Gastroesophageal sphincter (tissue), 4 donors: ENCODE measurements at places on chromosomes 3 and 15. TPM values are rescaled to one million over a fixed set of nuclear protein-coding genes. Genes with fewer than 3 reads are reported as not detected.

DNA sequence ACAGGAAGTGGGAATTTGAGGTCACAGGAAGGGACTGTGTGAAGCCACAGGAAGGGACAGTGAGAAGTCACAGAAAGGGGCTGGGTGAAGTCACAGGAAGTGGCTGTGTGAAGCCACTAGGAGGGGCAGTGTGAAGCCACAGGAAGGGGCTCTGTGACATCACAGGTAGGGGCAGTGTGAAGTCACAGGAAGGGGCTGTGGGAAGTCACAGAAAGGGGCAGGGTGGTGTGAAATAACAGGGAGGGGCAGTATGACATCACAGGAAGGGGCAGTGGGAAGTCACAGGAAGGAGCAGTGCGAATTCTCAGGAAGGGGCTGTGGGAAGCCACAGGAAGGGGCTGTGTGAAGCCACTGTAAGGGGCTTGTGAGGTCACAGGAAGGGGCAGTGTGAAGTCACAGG lies 35.8 kb downstream of the GASK1A start:
- no peak overlapping the region for H3K27ac ChIP-seq
- H3K4me3 ChIP-seq = no peak overlapping the region
- H3K27me3 ChIP-seq = no peaks in the 10 kb centered on the region
- no peaks in the 10 kb centered on the region for H3K36me3 ChIP-seq
- ATAC-seq = no peak

DNA sequence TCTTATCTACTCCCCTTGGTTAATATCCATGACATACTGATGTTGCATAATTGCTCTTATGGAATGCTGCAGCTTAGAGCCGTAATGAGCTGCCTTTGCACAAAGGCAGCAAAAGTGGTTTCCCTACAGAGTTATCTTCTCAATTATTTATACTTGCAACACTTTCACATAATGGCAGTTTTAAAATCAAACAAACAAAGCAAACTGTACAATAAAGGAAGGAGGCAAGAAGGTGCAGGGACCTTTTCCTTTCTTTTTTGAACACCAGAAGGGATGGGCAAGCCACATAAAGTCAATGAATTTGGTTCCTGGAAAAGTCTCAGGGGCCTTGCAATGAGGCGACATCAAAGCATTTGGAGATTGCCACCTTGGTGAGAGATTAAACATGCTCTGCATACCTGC lies 188.0 kb downstream of the MEIS2 start:
- no peak overlapping the region for H3K4me3 ChIP-seq
- no peaks in the 10 kb centered on the region for H3K27me3 ChIP-seq
- no peaks in the 10 kb centered on the region for H3K4me1 ChIP-seq
- ATAC-seq = no peak

- ATAC-seq = no peak
- H3K36me3 ChIP-seq = no peaks in the 10 kb centered on the region
- H3K4me1 ChIP-seq = no peaks in the 10 kb centered on the region
- no peak overlapping the region for H3K4me3 ChIP-seq
- no peak overlapping the region for H3K27ac ChIP-seq
These were observed 20.2 kb downstream of the USF3 start for GRCh38 chr3:113676261-113676660.

DNA sequence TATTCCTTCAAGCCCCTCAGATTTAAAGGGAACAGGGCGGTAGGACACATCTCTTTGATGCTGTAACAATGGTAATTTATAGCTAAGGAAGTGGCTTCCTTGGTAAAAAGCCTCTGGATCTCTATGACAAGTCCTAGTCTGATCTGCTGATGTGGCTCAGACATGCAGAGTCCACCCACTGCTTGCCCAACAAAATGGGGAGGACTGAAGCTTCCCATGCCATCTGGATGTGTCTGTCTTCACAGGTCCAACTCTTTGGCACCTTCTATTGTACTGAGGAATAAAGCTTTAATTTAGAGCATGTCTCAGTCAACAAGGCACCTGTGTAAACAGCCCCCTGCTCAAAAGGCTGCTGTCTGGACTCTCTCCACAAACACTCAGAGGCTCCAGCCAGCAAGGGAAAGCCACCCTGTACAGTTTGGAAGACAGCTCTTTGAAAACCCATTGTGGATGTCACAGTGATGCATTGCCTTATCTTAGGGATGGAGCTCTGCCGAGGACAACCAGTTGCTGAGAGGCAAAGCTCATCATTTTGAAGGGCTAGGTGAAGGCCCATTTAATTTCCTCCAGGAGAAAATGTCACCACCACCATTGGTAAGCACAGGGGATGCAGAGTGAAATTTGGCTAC lies 348.6 kb upstream of the GRM7 start:
- no peak overlapping the region for H3K27ac ChIP-seq
- no peaks in the 10 kb centered on the region for H3K4me1 ChIP-seq
- no peaks in the 10 kb centered on the region for H3K27me3 ChIP-seq
- no peaks in the 10 kb centered on the region for H3K36me3 ChIP-seq

DNA sequence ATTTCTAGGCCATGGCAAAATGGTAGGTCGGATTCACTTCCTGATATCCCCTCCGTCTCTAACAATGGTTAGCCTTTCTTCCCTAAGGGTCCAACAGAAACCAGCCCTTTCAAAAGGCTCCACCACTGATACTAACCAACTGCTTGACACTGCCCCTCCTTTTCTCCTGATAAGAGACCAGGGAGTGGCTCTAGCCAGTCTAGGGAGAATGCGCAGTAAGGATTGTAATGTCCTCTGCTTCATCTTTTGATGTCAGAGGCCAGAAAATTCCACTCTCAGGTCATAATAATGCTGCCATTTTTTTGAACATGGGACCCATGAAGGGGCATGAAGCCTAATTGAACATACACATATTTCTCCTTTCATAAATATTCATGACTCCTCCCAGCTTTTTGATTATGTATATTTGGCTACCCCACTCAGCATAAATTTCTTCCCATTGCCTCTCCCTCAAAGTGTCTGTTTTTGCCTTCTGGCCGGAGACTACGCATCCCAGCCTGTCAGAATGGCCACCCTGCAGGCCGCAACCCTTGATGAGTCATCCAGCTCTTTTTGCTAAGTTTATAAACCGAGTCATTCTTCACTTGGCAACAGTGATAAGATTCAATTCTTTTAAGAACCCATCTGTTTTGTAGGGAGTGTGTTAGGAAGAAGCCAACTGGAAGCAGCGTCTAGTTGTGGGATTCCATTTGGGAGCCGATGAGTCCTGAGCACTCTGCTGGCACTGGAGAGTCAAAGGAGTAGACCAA lies 189.0 kb upstream of the MCTP2 start:
- ATAC-seq = peak; percentile 55
- no peaks in the 10 kb centered on the region for H3K36me3 ChIP-seq
- no peaks in the 10 kb centered on the region for H3K4me1 ChIP-seq
- H3K27ac ChIP-seq = peak overlapping the region; percentile 29
- H3K27me3 ChIP-seq = no peaks in the 10 kb centered on the region
- no peak overlapping the region for H3K4me3 ChIP-seq

DNA sequence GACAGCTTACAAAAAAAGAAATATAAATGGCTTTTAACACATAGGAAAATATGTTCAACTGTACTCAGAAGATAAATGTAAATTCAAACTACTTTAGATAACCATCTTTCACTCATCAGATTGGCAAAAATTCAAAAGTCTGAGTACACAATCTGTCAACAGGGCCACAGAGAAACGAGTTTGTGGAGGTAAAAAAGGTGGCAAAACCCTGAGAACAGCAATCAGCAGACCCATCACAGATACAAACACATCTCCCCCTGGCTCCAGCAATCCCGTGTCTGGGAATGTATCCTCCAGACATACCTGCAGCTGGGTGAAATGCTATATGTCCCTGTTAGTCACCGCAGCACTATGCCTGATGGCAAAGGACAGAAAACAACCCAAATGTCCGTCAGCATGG lies 149.5 kb downstream of the OSBPL10 start:
- ATAC-seq = no peak
- H3K4me1 ChIP-seq = no peaks in the 10 kb centered on the region
- no peaks in the 10 kb centered on the region for H3K27me3 ChIP-seq
- H3K36me3 ChIP-seq = no peaks in the 10 kb centered on the region
- no peak overlapping the region for H3K27ac ChIP-seq

DNA sequence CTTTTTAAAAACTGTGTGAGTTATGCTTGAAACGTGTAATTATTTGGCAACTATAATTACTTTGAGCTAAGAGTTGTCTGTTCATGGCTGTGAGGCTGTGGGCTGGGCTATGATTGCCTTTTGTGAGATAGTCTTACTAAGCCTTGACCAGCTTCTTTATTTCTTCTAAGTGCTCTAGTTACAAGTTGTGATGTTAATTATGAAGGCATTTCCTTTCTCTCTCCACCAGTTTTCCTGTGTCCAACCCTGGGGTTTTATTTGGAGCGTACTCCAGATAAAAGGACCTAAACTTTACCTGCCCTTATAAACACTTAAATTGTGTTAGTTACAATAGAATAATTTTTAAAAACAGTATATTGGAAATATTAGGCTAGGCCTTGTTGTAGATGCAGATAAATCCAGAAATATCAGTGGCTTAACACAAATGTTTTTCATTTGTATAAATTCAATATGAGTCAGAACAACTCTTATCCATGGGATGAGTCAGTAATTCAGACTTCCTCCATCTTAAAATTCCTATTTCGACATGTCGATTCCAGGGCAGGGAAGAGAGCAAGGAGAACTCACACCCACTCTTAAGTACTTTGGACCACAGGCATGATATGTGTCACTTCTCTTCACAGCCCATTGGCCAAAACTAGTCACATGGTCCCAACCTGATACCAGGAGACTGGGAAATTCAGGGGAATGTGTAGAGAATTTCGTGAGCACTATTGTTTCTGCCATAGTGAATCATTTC lies 17.0 kb downstream of the TMEM62 start:
- no peaks in the 10 kb centered on the region for H3K27me3 ChIP-seq
- H3K36me3 ChIP-seq = peaks cover 94% of the 10 kb centered on the region
- H3K4me3 ChIP-seq = no peak overlapping the region
- no peak overlapping the region for H3K27ac ChIP-seq

DNA sequence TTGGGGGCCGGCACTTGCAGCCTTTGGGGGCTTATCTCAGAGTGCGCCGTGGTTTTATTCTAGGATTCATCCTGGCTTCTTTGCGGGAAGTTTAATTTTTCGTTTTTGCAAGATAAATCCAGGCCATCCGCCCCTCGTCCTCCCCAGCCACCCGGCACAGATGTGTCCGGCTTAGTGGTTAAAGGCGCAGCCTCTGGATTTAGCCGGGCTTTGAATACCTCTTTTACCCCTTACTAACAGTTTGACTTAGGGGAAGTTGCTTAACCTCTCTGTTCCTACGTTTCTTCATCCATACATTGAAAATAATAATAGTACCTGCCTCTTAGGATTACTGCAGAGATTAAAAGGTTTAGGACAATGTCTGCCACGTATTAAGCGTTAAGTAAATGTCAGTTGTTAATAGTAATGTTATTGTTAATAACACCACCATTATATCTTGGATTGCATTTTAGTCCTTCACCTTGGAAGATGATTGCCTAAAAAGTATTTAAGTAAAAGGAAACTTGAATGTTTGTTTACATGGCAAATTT lies 714 bp downstream of the ECT2 start:
- no peaks in the 10 kb centered on the region for H3K36me3 ChIP-seq
- H3K27ac ChIP-seq = peak overlapping the region; percentile 83
- H3K27me3 ChIP-seq = no peaks in the 10 kb centered on the region
- ATAC-seq = no peak
- peaks cover 5% of the 10 kb centered on the region for H3K4me1 ChIP-seq

- no peak for ATAC-seq
- H3K4me1 ChIP-seq = no peaks in the 10 kb centered on the region
- H3K4me3 ChIP-seq = no peak overlapping the region
- H3K27me3 ChIP-seq = no peaks in the 10 kb centered on the region
- no peaks in the 10 kb centered on the region for H3K36me3 ChIP-seq
These were observed 126.2 kb upstream of the PFN2 start for GRCh38 chr3:150096700-150097587.

GRCh38 chr3:22373182-22373581 lies 622.2 kb upstream of the ZNF385D start:
- no peaks in the 10 kb centered on the region for H3K36me3 ChIP-seq
- peaks cover 16% of the 10 kb centered on the region for H3K4me1 ChIP-seq
- H3K27me3 ChIP-seq = peaks cover 25% of the 10 kb centered on the region
- no peak overlapping the region for H3K27ac ChIP-seq
- ATAC-seq = no peak

GRCh38 chr3:7667774-7668173 lies 806.9 kb downstream of the GRM7 start:
- H3K27me3 ChIP-seq = no peaks in the 10 kb centered on the region
- no peak overlapping the region for H3K4me3 ChIP-seq
- H3K27ac ChIP-seq = no peak overlapping the region
- no peaks in the 10 kb centered on the region for H3K36me3 ChIP-seq
- ATAC-seq = no peak

DNA sequence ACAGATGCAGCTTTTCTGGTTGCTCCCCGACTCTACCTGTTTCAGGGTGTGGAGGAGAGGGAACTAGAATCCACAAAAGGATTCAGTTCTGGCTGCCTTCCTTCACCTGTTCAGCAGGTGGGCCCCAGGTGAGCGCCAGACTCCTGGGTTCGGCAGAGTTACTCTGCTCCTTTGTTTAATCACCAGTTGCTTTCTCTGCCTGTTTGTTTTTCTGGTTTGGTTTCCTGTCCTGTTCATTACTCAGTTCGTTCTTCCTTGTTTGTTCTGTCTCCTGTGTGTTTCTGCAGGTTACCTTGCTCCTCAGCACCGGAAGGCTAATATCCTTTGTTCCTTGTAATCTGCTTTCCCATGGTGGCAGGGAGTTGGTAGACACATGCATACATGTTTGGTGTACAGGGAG lies 508.5 kb upstream of the ATP11B start:
- H3K36me3 ChIP-seq = no peaks in the 10 kb centered on the region
- no peak overlapping the region for H3K27ac ChIP-seq
- no peak overlapping the region for H3K4me3 ChIP-seq
- H3K27me3 ChIP-seq = no peaks in the 10 kb centered on the region
- no peak for ATAC-seq
- no peaks in the 10 kb centered on the region for H3K4me1 ChIP-seq

DNA sequence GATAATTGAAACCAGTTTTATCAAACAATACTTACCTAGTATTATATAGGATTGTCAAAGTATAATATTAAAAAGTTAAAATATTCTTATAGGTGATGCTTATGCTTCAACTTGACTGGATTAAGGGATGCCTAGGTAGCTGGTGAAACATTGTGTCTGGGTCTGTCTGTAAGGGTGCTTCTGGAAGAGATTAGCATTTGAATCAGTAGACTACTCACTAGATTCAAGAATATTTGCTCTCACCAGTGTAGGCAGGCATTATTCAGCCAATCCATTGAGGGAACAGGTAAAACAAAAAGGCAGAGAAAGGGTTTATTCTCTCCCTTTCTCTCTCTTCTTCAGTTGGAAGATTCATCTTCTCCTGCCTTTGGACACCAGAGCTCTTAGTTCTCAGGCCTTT lies 486.8 kb upstream of the GOLIM4 start:
- no peak overlapping the region for H3K27ac ChIP-seq
- H3K4me3 ChIP-seq = no peak overlapping the region
- ATAC-seq = no peak
- H3K27me3 ChIP-seq = no peaks in the 10 kb centered on the region
- no peaks in the 10 kb centered on the region for H3K36me3 ChIP-seq

- no peaks in the 10 kb centered on the region for H3K36me3 ChIP-seq
- peak overlapping the region; percentile 94 for H3K27ac ChIP-seq
- no peaks in the 10 kb centered on the region for H3K27me3 ChIP-seq
- H3K4me3 ChIP-seq = peak overlapping the region; percentile 44
- ATAC-seq = peak; percentile 16
These were observed 16.9 kb downstream of the NR2F2 start for GRCh38 chr15:96347181-96348111.

Gene HTR3D
- total RNA-seq = not detected

Gene SCAPER
- 24.1 TPM for total RNA-seq

Gene SLC2A2
- total RNA-seq = not detected

Gene TIGIT
- 0.08 TPM for total RNA-seq

Gene LRRC31
- not detected for total RNA-seq

Gene SCAANT1
- total RNA-seq = not detected

Gene RBMS3
- 72.3 TPM for total RNA-seq
